Kidney (tissue), 22 donors: ENCODE measurements at places on chromosomes 7 and 10. TPM values are rescaled to one million over a fixed set of nuclear protein-coding genes. Genes with fewer than 3 reads are reported as not detected.

The PTPRE gene
- 1.1 TPM for polyA plus RNA-seq

The TDRD1 gene
- not detected for polyA plus RNA-seq

The TUBB8 gene
- not detected for polyA plus RNA-seq

The CALCR gene
- 0.97 TPM for polyA plus RNA-seq

GRCh38 chr7:16563281-16564022 lies 36.8 kb downstream of the LRRC72 start:
- no peak for DNase-seq
